ENCODE measurements at places on chromosomes 7 and 10. TPM values are rescaled to one million over a fixed set of nuclear protein-coding genes. Genes with fewer than 3 reads are reported as not detected.

CPXM2 gene
- total RNA-seq = 5.6 TPM

- no peak overlapping the region for H3K27ac ChIP-seq
- DNase-seq = no peak
- peaks cover 8% of the 10 kb centered on the region for H3K4me1 ChIP-seq
- no peaks in the 10 kb centered on the region for H3K36me3 ChIP-seq
- no peaks in the 10 kb centered on the region for H3K27me3 ChIP-seq
- H3K4me3 ChIP-seq = no peak overlapping the region
Measured at GRCh38 chr10:21368728-21369425, 156.6 kb downstream of the SKIDA1 start.

CREM gene
- total RNA-seq = 13.9 TPM

OR2A14 gene
- total RNA-seq = not detected

GRCh38 chr10:122267849-122268737 lies 3.0 kb upstream of the BTBD16 start:
- H3K36me3 ChIP-seq = peaks cover 7% of the 10 kb centered on the region
- peak; percentile 73 for DNase-seq

DNA sequence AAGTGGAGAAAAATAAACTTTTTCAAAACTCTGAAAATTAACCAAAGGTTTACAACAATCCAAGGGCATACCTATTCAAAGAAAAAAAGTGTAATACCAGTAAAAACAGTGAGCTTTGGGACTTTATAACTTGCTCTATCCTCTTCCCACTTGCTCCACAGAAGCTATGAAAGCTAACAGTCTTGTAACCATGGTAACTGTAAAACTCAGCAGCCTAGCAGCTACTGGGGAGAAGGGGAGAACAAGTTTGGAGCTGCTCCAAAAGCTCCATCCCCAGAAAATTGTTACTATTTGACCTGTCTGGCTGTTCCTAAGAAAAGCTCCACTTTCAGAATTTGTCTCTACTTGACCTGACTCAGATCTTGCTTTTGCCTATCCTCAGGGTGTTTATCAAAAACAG lies 191.5 kb downstream of the OTUD1 start:
- H3K27ac ChIP-seq = no peak overlapping the region
- H3K36me3 ChIP-seq = no peaks in the 10 kb centered on the region
- H3K4me1 ChIP-seq = no peaks in the 10 kb centered on the region
- no peaks in the 10 kb centered on the region for H3K27me3 ChIP-seq

DNA sequence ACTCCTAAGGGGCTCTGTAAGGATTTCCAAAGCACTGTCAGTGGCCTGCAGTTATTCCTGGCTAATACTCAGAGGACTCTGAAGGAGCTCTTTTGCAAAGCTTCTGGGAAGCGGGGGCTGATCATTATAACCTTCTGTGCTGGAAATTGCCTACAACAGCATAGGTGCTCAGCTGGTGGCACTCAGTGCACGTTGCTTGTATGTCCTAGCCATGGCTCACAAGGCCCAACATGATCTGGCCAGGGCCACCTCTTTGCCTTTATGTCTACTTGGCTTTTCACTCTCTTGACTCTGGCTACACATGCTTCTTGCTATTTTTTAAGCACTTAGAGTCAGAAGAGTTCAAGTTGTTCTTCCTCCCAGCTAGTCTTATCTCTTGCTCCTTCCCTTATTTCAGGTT lies 17.5 kb downstream of the LAMB4 start:
- H3K4me3 ChIP-seq = no peak overlapping the region
- no peaks in the 10 kb centered on the region for H3K27me3 ChIP-seq
- DNase-seq = no peak
- no peaks in the 10 kb centered on the region for H3K4me1 ChIP-seq
- H3K36me3 ChIP-seq = no peaks in the 10 kb centered on the region

- no peaks in the 10 kb centered on the region for H3K4me1 ChIP-seq
- no peak overlapping the region for H3K27ac ChIP-seq
- DNase-seq = no peak
Measured at GRCh38 chr7:2012044-2012900, 220.5 kb downstream of the MAD1L1 start.

GRCh38 chr10:31171402-31172083 lies 139.9 kb upstream of the ZNF438 start:
- no peak overlapping the region for H3K27ac ChIP-seq
- no peak for DNase-seq
- H3K4me1 ChIP-seq = no peaks in the 10 kb centered on the region
- H3K4me3 ChIP-seq = no peak overlapping the region
- H3K27me3 ChIP-seq = no peaks in the 10 kb centered on the region
- no peaks in the 10 kb centered on the region for H3K36me3 ChIP-seq

GRCh38 chr7:106613848-106614560 lies 47.0 kb downstream of the CCDC71L start:
- H3K4me3 ChIP-seq = no peak overlapping the region
- no peak for DNase-seq
- no peak overlapping the region for H3K27ac ChIP-seq
- no peaks in the 10 kb centered on the region for H3K36me3 ChIP-seq
- no peaks in the 10 kb centered on the region for H3K27me3 ChIP-seq
- no peaks in the 10 kb centered on the region for H3K4me1 ChIP-seq

DNA sequence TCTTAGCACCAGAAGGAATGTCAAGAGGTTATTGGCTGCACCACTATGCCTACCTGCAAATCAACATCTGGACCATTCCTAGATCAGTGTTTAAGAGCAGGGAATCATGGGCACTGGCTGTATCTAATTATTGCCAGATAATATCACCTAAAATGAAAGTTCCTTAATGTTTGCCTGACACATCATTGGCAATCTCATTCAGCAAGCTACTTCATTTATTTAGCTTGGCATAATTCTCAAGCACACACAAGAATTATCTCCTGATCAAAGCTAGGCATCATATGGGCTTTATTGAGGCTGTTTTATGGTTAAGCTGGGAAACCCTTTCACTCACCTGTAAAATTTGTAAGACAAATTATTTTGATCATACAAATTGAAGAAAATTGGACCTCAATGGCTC lies 581.7 kb downstream of the INHBA start:
- no peak overlapping the region for H3K27ac ChIP-seq
- H3K27me3 ChIP-seq = no peaks in the 10 kb centered on the region
- H3K4me1 ChIP-seq = no peaks in the 10 kb centered on the region
- no peak for DNase-seq
- no peak overlapping the region for H3K4me3 ChIP-seq

DNA sequence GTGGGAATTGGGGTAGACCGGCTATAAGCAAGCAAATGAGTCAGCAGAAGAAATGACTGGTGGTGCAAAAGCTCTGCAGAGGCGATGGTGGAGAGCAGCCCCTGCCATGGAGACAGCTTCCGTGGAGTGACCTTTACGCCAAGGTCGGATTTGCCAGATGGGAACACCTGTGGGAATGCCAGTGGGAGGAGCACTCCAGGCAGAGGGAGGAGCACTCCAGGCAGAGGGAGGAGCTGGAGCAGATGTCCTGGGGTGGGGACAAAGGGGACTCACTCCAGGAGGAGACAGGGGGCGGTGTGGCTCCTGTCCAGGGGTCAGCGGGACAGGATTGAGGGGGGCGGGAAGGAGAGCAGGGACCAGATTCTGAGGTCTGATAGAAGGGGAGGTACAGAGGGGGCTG lies 258.8 kb upstream of the CTBP2 start:
- no peaks in the 10 kb centered on the region for H3K27me3 ChIP-seq
- H3K4me3 ChIP-seq = no peak overlapping the region
- no peak overlapping the region for H3K27ac ChIP-seq
- H3K4me1 ChIP-seq = no peaks in the 10 kb centered on the region

DNA sequence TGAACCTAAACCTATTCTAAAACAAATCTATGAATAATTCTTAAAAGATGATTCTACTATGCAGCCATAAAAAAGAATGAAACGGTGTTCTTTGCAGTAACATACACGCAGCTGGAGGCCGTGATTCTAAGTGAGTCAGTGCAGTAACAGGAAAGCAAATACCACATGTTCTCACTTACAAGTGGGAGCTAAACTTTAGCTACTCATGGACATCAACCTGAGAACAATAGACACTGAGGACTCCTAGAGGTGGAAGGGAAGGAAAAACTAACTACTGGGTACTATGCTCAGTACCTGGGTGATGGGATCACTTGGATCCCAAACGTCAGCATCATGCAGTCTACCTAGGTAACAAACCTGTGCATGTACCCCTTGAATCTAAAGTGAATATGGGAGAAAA lies 575.0 kb upstream of the MGMT start:
- no peaks in the 10 kb centered on the region for H3K4me1 ChIP-seq
- no peaks in the 10 kb centered on the region for H3K27me3 ChIP-seq
- H3K4me3 ChIP-seq = no peak overlapping the region
- H3K27ac ChIP-seq = no peak overlapping the region

- no peak overlapping the region for H3K4me3 ChIP-seq
- H3K36me3 ChIP-seq = no peaks in the 10 kb centered on the region
- H3K27me3 ChIP-seq = no peaks in the 10 kb centered on the region
- no peak for DNase-seq
Measured at GRCh38 chr10:13395540-13395939, 47.4 kb upstream of the SEPHS1 start.

OR6V1 gene
- not detected for total RNA-seq

GRCh38 chr10:124226271-124227054 lies 133.1 kb upstream of the CHST15 start:
- H3K4me3 ChIP-seq = no peak overlapping the region
- H3K36me3 ChIP-seq = no peaks in the 10 kb centered on the region
- DNase-seq = no peak
- H3K27me3 ChIP-seq = no peaks in the 10 kb centered on the region
- no peak overlapping the region for H3K27ac ChIP-seq
- H3K4me1 ChIP-seq = peaks cover 10% of the 10 kb centered on the region

DNA sequence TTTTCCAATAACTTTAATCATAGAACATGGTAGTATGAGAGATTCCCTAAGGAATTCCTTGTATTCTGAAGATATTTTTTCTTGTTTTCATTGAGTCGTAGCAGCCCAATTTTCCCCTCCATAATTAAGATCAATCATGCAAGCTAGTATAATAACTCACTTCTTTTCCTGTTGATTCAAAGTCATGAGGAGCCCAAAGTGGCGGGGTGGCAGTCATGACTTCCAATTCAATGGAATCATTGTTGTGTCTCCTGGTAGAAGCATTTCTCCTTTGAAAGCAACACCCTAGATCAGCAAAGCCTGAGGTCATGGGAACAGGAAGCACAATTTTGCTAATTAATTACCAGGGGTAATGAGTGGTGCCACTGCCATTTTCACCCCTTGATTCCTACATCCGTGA lies 77.6 kb upstream of the MAGI2 start:
- no peak overlapping the region for H3K4me3 ChIP-seq
- DNase-seq = no peak
- no peak overlapping the region for H3K27ac ChIP-seq
- no peaks in the 10 kb centered on the region for H3K36me3 ChIP-seq

- H3K27ac ChIP-seq = no peak overlapping the region
- DNase-seq = no peak
- H3K4me3 ChIP-seq = no peak overlapping the region
- H3K36me3 ChIP-seq = no peaks in the 10 kb centered on the region
Measured at GRCh38 chr7:133345690-133346421, 93.0 kb downstream of the EXOC4 start.

ZNF736 gene
- total RNA-seq = 4.6 TPM

HGF gene
- 5.0 TPM for total RNA-seq

CREB5 gene
- total RNA-seq = 14.9 TPM

GRCh38 chr7:38318803-38319416 lies 45.5 kb upstream of the TARP start:
- no peaks in the 10 kb centered on the region for H3K4me1 ChIP-seq
- H3K27ac ChIP-seq = no peak overlapping the region
- H3K36me3 ChIP-seq = no peaks in the 10 kb centered on the region
- no peak overlapping the region for H3K4me3 ChIP-seq
- peak; percentile 58 for DNase-seq
